ENCODE measurements at places on chromosomes 6 and 20.

DNA sequence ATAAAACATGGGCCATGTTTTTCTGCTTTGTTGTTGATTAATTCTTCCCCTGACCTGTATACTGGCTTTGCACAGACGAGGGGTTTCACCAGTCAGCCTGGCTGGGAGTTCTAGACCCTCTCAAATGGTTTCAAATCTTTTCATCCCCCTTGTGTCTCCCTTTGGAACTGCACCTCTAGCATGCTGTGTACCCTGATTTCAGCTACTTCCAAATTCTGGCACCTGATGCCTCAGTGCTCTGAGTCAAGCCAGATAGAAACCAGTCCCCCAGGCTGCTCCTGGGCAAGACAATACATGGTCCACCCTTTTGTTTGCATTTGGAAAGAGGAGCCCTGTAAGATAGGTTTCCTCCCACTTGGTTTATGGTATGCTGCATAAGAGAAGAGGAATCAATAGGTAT, 290.2 kb downstream of the BTBD3 start:
- DNase-seq, result peak; percentile 0

- no peak for DNase-seq
Observed at GRCh38 chr20:62946918-62947317, 5.6 kb upstream of the SLC17A9 start.

DNA sequence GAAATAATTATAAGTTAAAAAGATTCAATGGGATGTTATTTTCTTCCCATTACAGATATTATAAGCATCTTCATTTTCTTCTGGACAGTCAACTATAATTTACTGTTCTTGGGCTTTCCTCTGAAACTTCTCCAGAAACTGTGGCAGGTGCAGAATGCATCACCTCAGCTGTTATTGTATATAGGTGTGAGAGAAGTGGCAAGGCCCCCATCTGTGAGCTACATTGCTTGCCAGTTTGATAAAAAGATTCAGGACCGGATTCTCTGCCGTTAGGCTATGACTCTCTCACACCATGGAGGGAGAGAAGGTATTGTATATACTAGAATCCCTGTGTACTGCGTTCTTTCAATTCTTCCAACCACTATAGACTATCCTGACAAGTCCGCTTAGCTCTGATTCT, 135.8 kb upstream of the CENPW start:
- no peak for DNase-seq

DNA sequence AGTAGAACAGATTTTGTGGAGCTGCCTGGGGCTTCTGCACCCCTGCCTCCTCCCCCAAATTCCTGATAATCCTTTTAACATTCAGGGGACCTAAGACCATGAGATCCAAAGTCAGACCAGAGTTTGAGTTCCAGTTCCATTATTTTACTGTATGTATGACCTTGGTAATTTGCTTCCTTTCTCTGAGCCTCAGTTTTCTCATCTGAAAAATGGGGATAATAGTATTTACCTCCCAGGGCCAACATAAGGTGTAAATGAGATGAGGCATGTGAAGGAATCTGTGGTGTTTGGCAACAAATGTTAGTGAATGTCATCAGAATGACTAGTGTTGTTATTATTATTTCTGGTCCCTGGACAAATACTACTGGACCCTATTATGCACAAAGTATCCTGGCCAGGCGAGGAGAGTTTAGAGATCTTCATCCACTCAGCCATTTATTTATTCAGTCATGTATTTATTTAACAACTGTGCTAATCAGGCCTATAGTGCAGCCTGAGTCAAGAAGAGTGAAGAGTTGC, 47.3 kb downstream of the CDH22 start:
- no peak for DNase-seq

GRCh38 chr6:64012351-64013001, 376.9 kb downstream of the PHF3 start:
- DNase-seq, result no peak

DNA sequence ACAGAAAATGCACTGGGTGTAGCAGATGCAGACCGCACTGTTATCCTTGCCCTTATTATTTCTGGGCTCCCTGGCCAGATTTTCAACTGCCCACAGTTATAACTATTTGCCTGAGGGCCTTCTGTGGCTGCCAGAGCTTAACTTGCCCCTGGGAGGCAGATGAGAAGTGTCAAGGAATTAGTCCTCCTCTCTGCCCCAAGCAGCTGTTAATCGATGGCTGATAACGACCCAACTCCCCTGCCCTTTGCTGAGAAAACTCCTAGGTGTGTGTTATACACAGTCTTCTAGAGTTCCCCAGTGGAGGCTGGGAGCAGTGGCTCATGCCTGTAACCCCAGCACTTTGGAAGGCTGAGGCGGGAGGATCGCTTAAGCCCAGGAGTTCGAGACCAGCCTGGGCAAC, 44.4 kb upstream of the SHLD1 start:
- no peak for DNase-seq

- DNase-seq, result no peak
Observed at GRCh38 chr20:45153147-45153546, 21.6 kb upstream of the PI3 start.

DNA sequence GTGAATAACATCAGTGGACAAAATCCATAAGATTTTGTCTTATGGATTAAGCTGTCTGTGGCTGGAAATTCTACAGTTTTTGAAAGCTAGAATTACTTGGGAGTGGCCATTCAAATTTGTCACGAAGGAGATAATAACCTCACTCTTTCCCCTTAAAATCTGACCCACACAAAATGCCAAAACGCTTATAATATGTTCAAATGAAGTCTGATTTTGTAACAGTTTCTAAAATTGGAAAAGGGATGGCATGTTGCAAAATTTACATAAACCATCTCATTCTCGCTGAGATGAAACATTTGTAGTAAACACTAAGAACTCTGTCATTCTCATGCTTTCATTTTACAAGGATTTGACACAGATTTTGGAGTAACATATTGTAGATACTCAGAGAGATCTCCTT, 112.7 kb downstream of the GJA1 start:
- no peak for DNase-seq

DNA sequence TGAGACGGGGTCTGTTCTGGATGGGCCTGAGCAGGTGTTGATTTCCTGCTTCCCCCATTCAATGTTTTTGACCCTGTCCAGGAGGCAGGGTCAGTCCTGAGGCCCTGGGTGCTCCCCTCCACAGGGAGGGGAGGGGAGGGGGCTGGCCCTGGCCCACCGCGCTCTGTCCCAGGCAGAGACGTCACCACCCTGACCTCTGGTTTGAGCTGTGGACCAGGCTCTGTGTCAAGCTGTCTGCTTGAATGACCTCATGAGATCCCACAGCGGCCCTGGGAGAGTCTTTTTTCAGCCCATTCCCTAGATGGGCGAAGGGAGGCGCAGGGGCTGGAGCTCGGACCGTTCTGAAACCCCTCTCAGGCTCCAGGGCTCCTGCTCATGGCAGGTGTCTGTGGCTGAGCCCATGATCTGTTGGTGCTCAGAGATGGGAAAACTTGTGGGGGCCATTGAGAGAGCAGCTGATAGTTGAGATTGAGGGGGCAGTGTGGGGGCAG, 8.9 kb upstream of the LKAAEAR1 start:
- no peak for DNase-seq

GRCh38 chr6:155186052-155186658, 77.7 kb upstream of the CLDN20 start:
- DNase-seq, result no peak

GRCh38 chr6:128740951-128741350, 142.0 kb upstream of the LAMA2 start:
- DNase-seq, result no peak

DNA sequence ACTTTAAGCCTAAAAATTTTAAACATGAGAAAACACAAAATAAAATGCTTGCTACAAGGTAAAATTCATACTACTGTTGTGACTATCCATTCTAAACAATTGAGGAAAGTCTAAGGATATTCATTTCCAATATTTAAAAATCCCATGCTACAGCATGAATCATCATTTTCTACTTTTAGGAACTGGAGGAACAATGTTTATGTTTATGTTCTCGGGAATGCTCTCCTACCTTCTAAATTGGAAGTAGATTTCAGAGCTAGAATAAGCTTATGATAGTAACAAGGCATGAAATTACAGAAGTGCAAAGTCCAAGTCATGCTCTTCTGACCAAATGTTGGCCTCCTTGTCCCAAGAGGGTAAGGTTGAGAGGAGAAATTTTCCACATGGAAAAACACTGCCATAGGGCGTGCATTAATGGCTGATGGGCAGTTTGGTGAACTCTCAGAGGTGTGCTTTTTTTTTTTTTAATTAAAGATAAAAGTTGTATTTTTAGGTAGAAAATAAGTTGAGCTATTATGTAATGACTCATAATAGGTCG, 6.0 kb upstream of the MYLK4 start:
- DNase-seq, result no peak

GRCh38 chr6:158517581-158517980, 42.3 kb upstream of the TMEM181 start:
- no peak for DNase-seq

DNA sequence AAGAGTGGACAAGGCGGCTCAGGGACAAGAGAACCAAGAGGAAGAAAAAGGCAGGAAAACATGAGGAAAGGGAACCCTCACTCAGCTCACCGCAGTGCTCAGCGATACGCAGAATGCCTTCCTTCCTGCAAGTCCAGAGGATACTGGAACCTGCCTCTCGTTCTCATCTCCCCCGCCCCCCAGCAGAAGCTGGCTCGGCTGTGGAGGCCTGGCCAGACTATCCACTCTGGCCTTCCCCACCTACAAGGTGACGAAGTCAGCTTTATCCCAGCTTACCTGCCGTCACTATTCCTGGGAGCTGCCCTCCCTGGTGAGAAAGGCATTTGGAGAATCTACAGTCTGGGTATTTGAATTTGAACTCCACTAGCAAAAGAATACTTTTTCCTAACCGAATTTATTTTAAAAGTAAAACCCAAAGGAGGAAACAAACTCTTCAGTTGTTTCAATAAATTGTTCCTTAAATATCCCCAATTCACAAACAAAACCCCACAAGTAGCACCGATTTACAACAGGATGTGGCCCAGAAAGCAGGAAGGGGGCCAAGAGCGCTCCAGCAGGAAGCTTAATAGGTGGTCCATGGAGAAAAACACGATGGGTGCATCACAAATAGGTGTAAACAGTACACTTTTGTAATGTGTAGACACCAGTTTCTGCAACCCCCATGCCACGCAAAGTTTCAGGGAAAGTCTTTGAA, 2.1 kb upstream of the DIDO1 start:
- DNase-seq, result no peak

DNA sequence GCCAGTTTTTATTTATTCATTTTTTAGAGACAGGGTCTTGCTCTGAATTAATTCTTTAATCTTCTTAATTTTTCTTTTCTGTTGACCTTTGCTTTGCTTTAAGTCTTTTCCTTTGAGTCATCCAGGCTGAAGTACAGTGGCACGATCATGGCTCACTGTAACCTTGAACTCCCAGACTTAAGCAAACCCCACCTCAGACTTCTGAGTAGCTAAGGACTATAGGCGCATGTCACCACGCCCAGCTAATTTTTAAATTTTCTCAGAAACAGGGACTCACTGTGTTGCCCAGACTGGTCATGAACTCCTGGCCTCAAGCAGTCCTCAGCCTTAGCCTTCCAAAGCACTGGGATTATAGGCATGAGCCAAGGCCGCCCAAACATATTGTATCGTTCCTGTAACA, 71.3 kb upstream of the GNRH2 start:
- DNase-seq, result no peak

- no peak for DNase-seq
Observed at GRCh38 chr6:90537723-90538258, 49.1 kb downstream of the MAP3K7 start.

GRCh38 chr6:70282312-70282918, 20.5 kb downstream of the COL9A1 start:
- DNase-seq, result no peak

- no peak for DNase-seq
Observed at GRCh38 chr20:38250609-38251008, 9.9 kb downstream of the KIAA1755 start.

- DNase-seq, result no peak
Observed at GRCh38 chr6:166487148-166487547, 99.3 kb downstream of the RAMACL start.

GRCh38 chr20:63215101-63216040, 560 bp downstream of the YTHDF1 start:
- DNase-seq, result no peak

DNA sequence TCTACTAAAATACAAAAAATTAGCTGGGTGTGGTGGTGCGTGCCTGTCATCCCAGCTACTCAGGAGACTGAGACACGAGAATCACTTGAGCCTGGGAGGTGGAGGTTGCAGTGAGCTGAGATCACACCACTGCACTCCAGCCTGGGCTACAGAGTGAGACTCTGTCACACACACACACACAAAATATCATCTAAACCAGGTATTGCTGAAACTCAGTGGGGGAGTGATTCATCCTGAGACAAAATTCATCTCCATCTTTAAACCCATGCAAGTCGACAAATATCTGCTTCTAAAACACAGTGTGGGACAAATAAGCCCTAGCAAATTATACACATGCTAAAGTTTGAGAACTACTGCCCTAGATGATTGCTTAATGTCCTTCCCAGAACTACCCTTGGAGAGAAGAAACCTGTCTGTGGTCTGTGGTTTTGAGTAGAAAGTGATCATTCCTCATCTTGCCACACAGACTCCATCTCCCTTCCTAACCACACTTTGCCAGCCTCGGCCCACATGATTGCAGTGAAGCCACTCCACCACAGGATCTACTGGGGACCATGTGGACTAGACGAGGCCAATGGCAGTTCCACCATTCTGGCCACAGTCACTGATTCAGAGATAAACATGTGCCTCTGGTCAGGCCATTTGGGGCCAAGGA, 130.3 kb downstream of the OPRM1 start:
- DNase-seq, result no peak
